ENCODE measurements at places on chromosomes 5 and 9.

DNA sequence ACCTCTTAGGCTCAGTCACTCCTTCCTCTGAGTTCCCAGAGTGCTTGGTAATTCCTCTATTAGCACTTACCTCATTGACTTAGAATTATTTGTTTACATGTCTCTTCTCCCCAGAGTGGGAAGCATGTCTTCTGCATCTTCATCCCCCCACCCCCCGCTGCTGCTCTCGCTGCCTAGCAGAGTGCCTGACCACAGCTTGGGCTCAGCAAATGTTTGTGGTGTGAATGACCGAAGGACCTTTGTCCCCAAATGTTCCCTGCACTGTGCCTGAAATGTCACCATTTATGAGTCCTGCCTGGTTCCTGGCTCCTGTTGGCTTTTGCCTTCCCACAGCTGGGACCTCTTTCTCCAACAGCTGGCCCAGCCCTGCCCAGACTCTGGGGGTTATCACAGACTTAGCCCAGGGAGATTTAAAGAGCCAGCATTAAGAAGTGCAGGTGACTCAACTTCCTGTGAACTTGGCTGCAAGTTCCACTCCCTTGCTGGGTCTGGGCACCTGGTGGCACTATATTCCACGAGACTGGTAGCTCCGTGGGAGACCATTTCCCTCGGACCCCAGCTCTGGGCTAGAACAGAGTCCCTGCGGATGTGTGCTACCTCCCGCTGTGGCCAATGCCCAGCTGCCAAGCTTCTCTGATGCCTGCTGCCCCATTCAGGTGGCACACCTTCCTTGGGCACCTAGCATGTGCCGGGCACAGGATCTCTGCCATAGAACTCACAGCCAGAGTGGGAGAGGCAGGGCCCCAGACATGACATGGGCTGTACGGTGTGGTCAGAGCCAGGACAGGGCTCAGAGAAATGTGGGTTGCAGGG, 1.8 kb upstream of the HMCN2 start:
- no peak for DNase-seq

GRCh38 chr5:150544611-150545219, 36.8 kb downstream of the NDST1 start:
- DNase-seq: peak; percentile 69

DNA sequence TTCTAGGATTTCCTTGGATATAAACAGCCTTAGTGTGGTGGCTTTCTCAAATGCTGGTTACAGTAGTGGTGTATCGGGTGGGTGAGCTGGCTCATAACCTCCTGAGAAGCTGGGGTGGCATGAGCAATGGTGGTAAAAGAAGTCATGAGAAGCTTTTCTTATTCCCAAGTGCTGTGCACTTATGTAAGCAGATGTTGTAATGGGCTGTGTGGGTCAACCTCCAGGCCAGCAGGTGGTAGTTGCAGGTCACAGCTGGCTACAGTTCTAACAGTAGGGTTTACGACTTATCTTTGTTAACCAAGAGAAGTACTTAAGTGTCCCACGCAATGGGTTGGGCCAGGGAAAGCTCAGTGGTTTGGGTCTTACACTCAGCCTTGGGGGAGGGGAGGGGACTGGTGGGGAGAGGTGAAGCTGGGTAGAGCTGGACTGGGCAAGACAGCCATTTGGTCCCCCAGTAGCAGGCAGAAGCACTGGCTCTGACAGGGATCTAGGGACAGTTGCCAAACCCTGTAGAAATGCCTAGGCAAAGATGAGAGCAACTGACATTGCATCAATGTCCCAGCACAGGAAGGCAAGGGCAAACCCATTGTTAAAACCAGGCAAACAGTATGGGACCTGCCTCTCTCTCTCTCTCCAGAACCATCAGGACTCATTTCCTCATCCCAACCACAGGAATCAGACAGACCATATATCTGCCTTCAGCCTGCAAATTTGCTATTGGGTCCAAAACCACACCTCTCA, 76.8 kb downstream of the RNF130 start:
- DNase-seq: no peak

DNA sequence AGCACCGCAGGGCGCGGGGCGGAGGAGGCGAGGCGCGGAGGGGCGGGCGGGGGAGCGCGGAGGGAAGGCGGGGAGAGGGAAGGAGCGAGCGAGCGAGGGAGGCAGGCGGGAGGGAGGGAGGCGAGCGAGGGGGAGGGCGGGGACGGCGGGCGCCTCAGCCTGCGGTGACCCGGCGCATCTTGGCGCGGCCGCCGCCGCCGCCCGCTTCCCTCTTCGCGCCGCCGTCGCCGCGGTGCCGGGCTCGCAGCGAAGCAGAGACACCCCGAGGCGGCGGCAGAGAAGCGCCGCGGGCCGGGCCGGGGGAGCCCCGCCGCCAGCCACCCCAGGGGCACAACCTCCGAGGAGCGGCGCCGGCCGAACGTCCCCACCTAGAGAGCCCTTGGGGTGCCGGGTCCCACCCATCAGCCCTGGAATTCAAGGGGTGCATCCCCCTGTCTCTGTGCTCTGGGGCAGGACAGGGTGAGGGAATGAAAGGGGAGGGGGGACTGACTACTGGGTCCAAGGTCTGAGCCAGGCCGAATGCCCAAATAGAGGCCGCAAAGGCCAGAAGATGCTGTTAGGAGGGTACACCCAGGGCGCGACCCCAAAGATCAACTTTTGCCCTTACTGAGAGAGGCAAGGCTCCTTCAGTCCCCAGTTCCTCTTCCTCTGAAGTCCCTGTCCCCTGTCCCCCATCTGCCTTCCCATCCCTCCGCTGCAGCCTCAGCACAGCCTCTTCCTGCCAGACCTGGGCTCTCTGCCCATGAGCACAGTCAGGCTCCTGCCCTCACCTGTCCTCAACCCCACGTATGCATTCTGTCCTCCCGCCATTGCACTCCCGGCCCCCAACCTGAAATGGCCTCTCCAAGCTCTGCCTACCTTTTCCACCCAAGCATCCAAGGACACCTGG, at the start of gene ADAMTS2:
Gene ADAMTS2 (minus strand): TSS at position 29 of the 889 bp plus-strand sequence. CDS start 133 bp downstream, outside the sequence.
- no peak for DNase-seq

DNA sequence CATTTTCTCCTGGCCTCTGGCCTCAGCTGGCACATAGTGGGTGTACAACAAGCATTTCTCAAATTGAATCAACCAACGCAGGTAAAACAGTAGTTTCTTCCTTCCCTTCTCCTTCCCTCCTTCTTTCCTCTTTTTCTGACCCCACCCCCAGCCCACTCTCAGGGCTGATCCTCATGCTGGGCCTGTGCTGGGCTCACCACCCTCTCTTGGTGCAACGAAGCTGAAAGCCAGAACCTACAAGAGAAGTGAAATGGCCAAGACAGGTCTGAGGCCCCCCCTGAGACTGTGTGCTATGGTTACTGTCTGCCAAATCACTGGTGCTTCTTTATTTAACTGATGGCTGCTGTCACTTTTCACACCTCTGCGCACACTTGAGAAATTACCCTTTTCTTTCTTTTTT, 53.0 kb upstream of the BOD1 start:
- DNase-seq: no peak

GRCh38 chr5:133936651-133937015, 31.8 kb downstream of the C5orf15 start:
- no peak for DNase-seq

DNA sequence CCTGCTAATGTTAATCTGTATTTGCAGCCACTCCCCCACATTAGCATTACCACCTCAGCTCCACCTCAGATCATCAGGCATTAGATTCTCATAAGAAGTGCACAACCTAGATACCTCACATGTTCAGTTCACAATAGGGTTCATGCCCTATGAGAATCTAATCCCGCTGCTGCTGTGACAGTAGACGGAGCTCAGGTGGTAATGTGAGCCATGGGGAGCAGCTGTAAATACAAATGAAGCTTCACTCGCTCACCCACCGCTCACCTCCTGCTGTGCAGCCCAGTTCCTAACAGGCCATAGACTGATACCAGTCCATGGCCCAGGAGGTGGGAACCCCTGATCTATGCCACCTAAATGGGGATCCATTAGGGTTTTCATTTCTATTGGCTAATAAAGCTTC, 6.1 kb upstream of the HNRNPA0 start:
- DNase-seq: no peak

- no peak for DNase-seq
These were observed 60.5 kb upstream of the GAS1 start for GRCh38 chr9:87007711-87008366.

- DNase-seq: no peak
These were observed 29.7 kb downstream of the MEGF10 start for GRCh38 chr5:127320032-127320965.

DNA sequence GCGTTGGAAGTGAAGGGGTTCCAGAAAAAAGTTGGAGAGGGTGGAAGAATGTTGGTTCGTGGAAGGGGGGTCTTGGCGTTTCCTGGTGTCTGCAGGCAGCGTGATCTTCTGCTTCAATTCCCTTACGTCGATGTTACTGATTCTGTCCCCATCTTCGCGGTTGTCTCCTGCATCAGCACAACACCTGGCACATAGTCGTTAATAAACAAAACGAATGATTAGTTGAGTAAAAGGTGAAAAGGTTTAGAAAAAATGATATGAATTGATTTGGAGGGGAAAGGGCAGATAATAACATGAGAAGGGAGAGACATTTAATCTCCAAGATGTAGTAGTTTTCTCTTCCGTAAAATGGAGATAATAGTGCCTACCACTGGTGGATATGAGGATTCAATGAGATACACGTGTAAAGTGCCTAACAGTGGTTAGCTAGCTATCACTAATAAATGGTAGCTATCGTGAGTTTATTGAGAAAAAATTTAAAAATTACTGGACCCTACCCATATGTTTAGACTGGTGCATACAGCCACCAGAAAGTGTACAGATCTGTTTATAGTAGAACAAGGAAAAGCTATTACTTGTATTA, 556 bp downstream of the MTREX start:
- no peak for DNase-seq

- no peak for DNase-seq
These were observed 83.1 kb downstream of the KCNT1 start for GRCh38 chr9:135785013-135785575.
